ENCODE measurements at places on chromosomes 2 and 18.

GRCh38 chr18:49666045-49666775 lies 104.4 kb downstream of the LIPG start:
- DNase-seq, result no peak

- no peak for DNase-seq
Measured at GRCh38 chr2:71385012-71385411, 53.4 kb downstream of the ZNF638 start.

- no peak for DNase-seq
Measured at GRCh38 chr2:99562516-99562915, 72.7 kb upstream of the REV1 start.

DNA sequence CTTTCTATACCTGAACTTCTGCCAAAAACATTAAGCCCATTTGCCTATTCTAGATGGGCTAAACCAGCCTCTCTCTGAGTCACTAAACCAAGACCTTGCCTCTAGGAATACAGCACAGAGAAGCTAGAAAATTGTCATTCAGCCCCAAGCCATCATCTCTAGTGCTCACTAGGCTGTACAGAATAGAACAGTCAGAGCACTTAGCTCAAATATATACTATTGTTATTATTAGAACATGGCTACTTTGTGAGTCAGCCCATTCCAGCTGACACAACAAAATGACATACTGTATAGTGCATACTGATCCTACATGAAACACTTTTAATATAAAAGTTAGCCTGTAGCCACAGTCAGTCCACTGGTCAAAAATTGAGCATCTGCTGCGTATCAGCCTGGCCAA lies 418.8 kb downstream of the NRXN1 start:
- DNase-seq, result no peak

DNA sequence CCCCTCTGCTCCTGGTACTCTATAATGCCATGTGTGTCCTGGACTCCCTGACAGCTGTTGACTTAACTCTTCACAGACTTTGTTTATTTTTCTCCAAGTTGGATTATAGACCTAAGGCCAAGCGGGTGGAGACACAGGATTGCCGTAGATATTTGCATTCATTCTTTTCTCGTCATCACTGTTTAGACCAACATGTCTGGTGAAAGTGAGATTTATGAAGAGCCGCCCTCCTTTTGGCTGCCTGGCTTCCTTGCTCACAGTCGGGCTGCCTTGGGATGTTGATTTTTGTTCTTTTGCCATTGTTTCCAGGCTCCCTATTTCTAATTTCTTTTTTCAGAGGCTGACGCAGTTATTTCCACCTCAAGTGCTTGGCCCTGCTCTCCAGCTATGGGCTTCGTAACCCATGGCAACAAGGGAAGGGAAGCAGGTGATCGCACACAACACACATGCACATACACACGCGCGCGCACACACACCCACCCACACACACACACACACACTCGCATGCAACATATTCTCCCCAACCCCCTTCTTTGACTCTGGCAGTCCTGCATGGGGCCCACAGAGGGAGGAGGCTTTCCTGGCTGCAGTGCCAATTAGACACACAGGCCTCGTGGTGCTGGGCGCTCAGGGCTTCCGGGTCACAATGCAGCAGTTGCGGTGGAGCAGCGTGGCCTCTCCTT lies 296.5 kb downstream of the MTX2 start:
- DNase-seq, result no peak

DNA sequence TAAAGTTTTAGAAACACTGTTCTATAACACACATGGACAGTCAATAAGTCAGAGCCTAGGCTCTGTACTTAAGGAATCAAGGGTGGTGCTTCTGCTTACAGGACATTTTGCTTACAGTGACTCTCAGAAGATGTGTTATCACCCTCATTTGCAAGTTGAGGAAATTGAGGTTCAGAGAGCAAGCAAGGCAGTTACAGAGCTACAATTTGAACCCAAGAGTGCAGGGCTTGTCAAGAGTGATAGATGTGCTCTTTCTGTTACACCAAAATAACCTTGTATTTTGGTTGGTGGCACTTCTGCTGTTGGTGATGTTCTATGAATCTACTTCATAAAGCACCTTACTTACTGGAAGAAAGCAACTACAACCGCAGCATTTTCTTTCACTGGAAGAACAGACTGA lies 170.2 kb downstream of the THADA start:
- DNase-seq, result no peak

DNA sequence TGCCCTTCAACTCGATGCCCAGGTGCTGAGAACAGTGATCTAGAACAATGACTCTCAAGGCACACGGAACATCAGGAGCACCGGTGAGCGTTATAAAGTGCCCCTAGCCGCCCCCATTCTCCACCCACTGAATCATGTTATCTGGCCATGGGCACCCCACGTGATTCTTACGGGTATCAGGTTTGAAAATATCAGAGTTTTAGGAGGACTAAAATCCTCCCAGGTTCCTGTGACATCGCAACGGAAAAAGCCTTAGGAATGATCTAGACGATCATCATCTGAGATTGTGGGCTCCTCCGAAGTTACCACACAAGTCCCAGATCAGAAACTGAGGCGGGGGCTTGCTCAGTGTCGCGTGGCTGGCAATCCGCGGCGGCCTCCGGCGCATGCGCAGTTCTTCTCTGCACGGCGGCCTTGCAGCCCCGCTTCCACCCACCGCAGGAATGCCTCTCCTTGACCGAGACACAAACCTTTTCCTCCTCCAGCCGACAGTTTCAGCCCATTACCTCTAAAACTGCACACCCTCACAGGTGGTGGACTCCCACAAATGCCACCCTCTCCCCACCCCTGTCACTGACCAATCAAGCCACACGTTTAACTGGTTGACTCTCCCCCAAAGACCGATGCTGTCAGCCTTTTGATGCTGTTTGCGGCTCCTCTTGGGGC lies 5.8 kb upstream of the MRPL33 start:
- peak; percentile 51 for DNase-seq

GRCh38 chr2:130756053-130756873 lies 923 bp downstream of the AMER3 start:
- peak; percentile 7 for DNase-seq

DNA sequence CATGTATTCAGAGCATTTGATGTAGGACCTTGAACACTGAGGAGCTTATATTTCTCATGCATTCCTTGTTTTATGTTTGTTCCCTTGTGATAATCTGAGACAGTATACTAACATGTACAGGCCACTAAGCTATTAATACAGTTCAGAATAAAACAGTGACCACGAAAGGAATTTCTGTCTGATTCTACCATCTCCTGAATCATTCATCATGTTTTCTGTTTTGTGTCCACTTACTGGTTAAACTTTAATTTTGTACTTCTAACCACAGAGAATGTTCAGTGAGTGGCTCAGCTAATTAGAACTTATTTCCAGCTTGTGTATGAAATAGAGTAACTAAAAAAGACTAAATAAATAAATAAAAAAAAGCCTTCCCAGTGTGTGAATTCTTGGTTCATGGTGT lies 110.4 kb downstream of the LRP1B start:
- no peak for DNase-seq

DNA sequence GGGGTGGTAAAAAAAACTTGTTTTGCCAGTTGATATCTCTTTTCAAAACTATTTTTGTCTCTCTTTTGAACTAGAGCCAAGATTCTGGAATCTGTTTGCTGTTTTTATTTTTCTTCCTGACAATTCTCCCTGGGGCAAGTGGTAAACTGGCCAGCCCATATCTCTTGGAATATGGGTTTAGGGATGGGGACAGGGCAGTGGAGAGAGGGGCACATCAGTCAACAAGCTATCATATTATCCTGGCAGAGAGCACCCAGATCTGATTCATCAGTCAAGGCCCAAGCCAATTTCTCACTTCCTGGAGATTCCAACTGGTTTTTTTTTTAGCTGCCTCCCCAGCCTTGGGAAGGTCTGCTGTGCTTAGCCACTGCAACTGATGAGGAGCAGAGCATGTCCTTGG lies 52.3 kb downstream of the ARHGAP28 start:
- DNase-seq, result no peak

DNA sequence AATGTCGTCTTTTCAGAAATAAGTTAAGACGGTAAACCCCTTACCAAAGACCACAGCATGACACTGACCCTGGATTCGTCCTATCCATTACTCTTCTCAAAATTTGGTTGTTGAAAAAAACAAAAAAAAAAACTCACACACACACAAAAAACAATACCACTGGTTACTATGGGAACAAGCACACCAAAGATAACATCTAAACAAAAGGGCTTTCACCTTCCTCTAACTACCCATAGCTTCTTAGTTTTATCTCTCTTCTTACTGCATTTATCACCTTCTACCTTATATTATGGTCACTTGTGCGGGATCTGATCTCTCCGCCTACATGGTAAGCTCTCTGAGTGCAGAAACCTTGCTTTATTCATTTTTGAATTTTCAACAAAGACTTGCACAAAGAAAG lies 192.7 kb downstream of the STK39 start:
- no peak for DNase-seq

- DNase-seq, result no peak
Measured at GRCh38 chr2:168029071-168029470, 218.3 kb downstream of the STK39 start.

- no peak for DNase-seq
Measured at GRCh38 chr18:64099244-64099643, 49.6 kb downstream of the LINC00305 start.

GRCh38 chr2:36526226-36526625 lies 71.7 kb downstream of the FEZ2 start:
- DNase-seq, result no peak

DNA sequence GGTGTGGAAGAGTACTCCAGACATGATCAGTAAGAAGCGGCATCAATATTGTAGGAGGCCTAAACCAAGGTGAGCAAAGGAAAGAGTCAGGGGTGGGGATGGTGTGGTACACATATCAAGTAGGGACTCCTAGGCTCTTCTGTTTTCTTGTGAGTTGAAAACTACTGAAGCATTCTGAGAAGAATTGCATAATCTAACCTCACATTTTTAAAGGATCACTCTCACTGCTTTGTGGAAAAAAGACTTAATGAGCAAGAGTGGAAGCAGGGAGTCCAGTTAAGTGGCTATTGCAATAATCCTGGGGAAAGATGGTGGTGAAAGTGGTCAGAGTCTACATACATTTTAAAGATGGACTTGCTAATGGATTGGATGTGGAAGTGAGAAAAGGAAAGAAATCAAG lies 899.5 kb upstream of the FAM98A start:
- no peak for DNase-seq

- DNase-seq, result no peak
Measured at GRCh38 chr2:54372361-54372760, 83.8 kb upstream of the SPTBN1 start.

GRCh38 chr2:11753452-11753885 lies 7.0 kb downstream of the LPIN1 start:
- no peak for DNase-seq

DNA sequence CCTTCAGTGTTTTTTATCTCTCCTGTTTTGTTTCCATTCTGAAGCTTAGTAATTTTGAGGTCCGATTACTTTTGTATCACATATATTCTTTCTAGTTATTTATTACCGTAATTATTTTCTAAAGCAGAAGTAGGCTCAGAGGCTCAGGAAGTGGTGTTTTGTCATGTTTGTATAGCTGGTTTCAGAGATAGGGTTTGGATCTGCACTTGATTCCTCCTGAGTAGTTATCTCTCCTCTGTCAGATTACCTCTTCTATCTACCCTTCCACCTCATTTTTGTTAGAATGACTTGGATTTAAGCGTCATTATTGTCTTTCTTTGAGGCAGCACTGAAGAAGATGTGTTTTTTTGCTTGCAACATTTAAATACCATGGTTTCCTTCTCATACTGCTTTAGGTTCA lies 95.4 kb downstream of the MTA3 start:
- no peak for DNase-seq

GRCh38 chr2:217875556-217876252 lies 127.1 kb downstream of the TNS1 start:
- no peak for DNase-seq

DNA sequence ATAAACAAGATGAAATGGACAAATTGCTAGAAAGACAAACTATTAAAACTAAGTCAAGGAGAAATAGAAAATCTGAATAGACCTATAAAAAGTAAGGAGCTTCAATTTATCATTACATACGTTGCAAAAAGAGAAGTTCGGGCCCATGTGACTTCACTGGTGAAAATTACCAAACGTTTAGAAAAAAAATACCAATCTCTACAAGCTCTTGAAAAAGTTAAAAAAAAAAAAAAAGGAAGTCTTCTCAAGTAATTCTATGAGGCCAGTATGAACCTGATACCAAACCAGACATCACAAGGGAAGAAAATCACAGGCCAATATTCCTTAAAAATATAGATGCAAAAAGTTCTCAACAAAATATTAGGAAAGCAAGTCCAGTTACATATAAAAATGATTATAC lies 20.2 kb upstream of the ACVR2A start:
- no peak for DNase-seq

DNA sequence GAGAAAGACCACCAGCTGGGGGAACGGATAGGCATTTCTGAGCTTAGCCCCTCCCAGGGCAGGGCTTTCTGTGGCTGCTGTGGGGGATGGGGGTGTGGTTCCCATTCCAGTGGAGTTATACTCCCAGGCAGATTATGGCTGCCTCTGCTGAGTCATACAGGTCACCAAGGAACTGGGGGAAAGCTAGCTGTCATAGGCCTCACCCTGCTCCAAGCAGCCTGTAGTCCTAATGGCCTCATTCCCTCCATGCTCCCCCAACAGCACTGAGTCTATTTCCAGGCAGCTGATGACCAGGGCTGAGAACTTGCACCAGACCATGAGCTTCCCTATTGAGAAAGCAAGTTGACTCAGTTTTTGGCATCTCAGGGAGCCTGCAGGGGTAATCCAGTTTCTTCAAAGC lies 87.1 kb downstream of the GPR39 start:
- DNase-seq, result no peak

DNA sequence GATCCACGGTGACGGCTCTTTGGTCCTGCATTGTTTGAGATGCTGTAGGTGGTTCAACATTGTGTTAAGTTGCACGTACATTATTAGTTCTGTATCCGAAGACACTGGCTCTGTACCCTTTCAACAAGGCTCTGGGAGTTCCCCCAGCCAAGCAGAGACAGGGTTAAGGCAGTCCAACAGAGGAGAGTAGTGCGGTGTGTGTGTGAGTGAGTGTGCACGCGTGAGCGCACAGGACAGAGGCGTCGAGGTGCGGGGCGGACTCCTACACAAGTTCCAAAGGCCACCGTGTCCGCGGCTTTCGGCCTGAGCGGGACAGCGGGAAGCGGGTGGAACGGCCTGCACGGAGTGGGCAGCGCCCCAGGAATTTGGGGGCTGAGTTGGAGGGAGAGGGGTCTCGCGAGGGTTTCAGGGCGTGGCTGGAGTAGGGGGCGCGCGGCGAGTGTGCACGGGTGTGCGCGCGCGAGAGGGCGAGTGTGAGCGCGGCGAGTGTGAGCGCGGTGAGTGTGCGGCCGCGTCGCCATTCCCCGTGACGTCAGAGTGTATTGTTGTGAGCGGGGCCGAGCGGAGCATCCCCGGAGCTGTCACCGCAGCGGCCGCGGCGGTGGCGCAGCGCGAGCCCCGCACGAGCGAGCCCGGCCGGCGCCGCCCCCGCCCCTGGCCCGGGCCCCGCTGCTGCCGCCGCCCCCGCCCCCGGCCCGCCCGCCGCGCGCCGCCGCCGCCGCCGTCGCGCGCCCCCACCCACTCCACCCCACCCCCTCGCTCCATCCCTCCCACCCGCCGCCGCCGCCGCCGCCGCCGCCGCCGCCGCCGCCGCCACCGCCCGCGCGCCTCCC lies at the start of gene ASXL3:
Gene ASXL3, plus strand, starts transcription at position 535 of the 833 bp plus-strand sequence. CDS start 413 bp downstream, outside the sequence.
- DNase-seq, result no peak
